ENCODE measurements at places on chromosomes 2 and 18.

DNA sequence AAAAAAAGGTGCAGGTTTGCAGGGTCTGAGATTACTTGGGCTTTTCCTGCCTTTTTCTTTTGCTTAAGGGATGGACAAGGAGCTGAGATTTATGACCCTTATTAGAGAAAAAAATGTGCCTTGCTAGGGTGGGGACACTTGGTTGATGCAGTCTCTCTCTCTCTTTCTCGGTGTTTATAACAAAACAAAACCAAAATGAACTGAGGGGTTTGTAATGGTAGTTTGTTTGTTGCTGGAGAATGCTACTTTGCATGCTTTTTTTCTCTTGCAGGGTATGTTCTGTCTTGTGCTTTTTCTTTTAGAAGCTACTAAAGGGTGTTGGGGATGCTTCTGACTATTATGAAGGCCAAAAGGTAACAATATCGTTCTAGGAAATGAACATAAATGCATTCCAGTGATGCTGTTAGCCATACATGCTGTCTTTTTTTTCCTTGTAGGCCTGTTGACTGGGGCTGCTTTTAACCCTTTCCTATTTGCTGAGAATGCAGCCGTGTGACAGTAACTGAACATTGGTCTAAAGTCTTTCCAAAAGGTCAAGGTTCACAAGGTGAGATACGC lies 435 bp downstream of the ZNF532 start:
- no peak for DNase-seq

DNA sequence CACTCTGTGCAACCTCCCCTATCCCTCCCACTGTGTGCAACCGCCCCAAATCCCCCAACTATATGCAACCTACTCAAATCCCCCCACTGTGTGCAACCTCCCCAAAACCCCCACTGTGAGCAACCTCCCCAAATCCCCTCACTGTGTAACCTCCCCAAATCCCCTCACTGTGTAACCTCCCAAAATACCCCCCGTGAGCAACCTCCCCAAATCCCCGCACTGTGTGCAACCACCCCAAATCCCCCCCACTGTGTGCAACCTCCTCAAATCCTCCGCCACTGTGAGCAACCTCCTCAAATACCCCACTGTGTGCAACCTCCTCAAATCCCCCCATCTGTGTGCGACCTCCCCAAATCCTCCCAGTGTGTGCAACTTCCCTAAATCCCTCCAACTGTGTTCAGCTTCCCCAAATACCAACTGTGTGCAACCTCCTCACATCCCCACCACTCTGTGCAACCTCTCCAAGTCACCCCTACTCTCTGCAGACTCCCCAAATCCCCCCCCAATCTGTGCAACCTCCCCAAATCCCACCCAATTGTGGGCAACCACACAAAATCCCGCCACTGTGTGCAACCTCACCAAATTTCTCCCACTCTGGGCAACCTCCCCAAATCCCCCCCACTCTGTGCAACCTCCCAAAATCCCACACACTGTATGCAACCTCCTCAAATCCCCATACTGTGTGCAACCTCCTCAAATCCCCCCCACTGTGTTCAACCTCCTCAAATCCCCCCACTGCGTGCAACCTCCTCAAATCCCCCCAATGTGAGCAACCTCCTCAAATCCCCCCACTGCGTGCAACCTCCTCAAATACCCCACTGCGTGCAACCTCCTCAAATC lies 114.1 kb downstream of the TPO start:
- DNase-seq = no peak

- peak; percentile 54 for DNase-seq
Observed at GRCh38 chr2:51103205-51103604, 71.3 kb upstream of the NRXN1 start.

DNA sequence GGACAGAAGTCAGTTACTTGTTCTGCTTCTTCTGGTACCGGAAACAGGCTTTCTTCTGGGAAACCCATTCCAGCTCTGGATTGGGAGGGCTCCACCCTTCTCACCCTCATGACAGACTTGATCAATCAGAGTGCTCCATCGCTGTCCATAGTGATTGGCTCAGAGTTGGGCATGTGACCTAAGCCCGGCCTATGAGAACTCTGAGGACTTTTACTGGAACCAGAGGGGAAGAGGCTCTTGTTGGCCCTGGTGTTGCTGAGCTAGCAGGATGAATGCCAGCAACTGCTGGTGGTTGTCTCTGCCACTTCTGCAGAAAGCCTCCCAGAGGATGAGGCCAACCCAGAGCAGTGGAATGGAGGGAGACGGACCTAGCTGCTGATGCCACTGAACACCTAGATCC lies 33.3 kb downstream of the TMEM37 start:
- no peak for DNase-seq

DNA sequence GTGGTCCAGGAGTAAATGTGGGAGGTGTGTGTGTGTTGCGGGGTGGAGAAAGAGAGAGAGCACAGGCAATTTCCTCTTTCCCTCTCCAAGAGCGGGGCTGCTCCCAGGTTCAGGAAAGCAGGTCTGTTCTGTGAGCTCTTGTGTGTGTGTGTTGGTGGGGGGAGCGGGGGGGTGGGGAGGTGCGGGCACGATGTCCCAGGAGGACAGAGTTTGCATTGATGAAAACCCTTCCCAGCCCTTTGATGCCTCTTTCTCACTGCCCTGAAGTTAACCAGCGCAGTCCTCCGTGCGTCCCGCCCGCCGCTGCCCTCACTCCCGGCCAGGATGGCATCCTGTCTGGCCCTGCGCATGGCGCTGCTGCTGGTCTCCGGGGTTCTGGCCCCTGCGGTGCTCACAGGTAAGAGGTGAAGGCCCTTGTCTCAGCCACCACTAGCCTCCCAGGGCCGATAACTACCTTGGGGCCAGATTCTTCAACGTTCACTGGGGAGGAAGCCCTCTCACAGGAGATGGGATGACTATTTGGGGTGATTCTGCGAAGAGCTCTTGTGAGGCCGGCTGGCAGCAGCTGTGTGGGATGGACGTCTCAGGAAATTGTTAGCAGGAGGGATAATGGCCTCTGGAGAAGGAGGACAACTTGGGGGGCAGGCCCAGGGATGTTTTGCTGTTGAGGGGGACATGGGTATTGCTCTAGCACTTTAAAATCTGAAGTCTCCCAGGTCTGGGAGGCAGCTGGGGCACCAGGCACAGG lies at the start of gene SNORC:
Gene SNORC, plus strand, starts transcription at position 247 of the 748 bp plus-strand sequence. Its CDS starts 78 bp downstream, at position 325.
- DNase-seq = no peak

DNA sequence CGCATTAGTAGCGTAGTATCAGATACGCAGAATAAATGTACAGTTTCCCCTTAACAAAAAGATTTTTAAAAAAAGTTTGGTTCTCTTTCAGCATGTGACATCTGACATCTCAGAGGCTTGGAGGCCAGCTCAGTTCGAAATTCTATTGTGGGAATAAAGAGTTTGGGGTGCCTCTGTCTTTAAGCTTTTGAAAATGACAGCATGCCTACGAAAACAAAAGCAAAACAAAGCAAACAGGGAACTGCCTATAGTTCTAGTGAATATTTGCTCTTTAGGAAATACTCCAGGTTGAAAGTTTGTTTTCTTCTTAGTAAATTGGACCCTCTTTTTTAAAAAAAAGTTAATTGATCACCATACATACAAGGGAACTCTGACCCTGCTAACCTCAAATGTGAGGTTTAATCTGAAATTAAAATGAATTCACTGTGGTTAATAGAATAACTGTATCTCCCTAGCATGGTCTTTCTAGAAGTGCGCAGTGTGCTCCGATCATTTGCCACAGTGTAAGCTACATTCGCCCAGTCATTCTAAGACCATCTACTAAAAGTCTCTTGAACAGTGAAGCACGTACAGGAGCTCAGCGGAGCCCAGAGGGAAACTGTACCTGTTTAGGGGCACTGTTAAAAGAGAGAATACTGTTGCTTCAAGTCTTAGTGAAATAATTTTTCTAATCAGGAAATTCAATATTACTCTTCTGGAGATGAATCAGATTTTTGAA lies 347.0 kb upstream of the CDH2 start:
- no peak for DNase-seq

DNA sequence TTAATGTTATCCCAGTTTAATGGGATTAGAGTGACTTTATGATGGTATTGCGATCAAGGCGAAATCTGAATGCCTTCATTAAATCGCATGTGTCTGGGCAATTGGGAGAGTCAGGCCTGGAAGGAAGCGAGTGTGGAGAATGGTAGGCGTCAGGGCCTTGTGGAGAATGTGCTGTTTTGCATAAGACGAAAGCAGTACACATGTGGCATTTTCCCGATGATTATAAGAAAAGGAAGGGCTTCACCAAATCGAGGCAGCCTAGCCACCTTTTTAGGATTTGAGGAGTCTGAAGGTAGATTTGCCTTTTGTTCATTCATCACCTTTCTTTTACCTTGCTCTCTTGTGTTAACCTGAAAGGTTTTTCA lies 1.0 kb downstream of the ZNF532 start:
- no peak for DNase-seq

GRCh38 chr2:46902465-46902864 lies 13.1 kb downstream of the MCFD2 start:
- DNase-seq = no peak

DNA sequence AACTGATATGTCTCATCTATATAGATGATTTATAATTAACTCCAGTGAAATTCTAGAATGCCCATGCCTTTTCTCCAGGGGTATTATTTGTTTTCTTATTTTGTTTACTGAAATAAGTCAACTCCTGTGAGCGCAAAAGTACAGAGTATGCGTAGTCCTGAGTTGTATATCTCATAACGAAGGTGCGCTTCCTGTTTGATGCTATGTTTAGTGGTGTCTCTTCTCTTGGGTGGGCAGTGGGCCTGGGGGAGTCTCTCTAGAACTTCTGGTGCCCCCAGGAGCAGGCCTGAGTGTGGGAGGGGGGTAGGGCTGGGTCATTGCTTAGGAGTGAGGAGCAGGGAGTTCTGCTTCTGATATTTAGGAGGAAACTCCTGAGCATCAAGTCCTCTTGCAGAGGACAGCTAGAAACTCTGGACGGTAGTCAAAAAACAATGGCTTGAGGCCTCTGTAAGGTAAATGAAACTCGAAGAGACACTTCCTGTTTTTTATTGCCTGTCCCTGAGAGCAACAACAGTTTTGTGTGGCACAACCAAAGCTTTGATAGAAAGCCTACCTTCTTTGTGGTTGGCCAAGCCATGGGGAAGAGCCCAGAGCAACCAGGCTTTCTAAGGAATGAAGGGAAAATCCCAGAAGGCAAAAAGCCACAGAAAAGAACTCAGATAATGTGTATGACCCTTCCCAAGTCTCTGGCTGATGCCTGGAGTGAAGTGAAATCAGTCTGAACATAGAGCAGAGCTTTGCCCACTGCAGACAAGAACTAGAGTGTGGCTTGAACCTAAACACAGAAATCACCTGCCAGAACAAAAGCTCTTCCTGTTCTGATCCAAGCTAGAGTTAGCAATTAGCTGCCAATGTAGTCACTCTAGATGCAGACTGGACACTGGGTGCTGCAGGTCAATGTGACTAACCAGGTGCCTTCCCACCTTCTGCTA lies 8.5 kb upstream of the SP140L start:
- no peak for DNase-seq

DNA sequence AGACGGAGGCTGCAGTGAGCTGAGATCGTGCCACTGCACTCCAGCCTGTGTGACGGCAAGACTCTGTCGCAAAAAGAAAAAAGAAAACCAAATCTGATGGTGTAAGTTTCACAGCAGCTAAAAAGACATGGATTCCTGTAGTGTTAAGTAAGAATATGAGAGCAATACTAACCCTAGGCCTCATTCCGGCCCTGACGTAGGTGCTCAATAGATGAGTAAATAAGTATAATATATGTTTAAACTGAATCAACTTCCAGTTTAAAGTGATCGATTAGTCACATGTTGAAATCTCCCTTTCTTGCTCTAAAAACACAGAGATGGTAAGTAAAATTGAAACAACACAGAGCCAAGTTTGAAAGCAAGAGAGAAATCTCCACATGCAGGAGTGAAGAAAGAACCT lies 8.0 kb downstream of the ME2 start:
- DNase-seq = no peak

GRCh38 chr2:33292981-33293595 lies 183.4 kb upstream of the RASGRP3 start:
- no peak for DNase-seq

DNA sequence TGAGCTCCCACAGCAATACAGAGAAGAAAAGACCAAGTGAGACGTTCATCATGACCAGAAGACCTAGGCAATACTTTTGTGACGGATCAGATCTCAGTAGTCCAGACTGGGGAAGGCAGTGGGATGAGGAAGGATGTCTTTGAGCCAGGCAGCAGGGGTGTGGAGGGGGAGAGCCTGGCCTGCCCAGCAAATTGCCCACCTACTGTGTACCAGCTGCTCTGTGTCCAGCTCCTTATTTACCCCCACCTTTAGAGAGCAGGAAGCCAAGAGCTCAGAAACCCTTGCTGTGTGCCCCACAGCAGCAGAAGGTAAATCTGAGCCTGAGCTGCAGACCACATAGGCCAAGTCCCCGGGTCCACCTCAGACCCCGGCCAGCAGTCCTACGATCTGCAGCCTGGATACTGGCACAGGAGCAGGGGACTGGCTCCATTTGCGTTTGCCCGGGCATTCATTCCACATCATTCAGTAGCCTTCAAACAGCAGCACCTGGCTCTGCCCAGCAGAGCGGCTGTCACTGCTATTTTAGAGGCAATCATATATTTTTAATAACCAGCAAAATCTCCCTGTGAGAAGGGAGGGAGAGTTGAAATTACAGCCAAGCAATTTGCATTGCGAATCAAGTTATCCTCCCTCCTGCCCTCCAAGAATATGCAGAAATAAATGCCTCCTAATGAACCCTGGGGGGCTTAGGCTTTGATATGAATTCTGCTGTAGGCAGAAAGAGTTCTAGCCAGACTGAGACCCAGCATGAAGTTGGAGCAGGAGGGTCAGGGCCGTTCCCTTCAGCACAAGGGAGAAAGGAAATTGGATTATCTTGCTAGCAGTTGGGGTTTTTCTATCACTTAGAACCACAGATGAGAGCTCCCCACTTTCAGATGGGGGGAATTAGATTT lies 110.0 kb upstream of the FZD7 start:
- no peak for DNase-seq

DNA sequence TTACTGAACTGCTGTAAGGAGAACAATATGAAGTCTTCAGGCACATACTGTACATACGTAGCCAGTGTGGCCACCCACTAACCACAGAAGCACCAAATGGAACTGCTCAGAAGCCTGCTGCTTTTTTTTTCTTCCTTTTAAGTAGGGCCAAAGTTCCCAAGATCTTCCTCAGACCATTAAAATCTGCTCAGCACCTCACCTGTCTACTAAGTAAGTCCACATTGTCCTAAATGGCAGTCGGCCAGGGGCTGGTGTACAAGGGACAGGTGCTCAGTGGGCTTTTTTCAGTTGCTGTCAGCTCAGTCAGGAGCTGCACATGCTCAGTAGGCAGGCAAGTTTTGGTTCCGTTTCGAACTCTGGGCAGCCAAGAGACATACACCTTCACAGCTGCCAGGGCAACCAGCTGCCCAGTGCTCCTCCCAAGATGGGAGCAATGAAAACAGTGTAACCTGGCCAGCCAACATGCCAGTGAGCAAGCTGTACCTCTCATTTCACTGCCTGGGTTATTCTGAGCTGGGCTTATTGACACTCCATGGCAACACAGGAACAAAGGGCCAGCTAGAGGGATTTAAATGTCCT lies 86.1 kb downstream of the ACVR1 start:
- DNase-seq = no peak

- DNase-seq = no peak
Observed at GRCh38 chr2:226270285-226271058, 529.1 kb downstream of the IRS1 start.

GRCh38 chr2:189096769-189097447 lies 82.7 kb downstream of the COL5A2 start:
- DNase-seq = peak; percentile 57
